COLO829 (cell line): ENCODE measurements at places on chromosomes 12 and 14.

- peak; percentile 20 for DNase-seq
Observed at GRCh38 chr14:66009089-66009488, 477.1 kb upstream of the CCDC196 start.

DNA sequence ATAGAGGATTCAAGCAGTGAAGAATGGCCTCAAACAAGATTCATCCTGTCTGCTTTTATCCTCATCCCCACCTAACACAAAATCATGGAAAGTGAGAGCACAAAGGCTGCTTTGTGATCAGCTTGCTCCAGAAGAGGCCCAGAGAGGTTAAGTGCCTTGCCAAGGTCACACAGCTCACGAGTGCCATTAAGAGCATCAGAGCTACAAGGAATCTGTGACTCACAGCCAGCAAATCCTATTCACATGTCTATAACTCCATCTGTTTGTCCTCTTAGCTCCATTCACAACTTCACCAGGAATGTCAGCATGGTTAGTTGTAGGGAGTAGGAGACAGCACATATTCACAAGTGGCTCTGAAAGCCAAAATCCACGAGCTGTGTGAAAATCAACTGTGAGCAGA is 79.8 kb downstream of the TTC9 start:
- peak; percentile 56 for DNase-seq

DNA sequence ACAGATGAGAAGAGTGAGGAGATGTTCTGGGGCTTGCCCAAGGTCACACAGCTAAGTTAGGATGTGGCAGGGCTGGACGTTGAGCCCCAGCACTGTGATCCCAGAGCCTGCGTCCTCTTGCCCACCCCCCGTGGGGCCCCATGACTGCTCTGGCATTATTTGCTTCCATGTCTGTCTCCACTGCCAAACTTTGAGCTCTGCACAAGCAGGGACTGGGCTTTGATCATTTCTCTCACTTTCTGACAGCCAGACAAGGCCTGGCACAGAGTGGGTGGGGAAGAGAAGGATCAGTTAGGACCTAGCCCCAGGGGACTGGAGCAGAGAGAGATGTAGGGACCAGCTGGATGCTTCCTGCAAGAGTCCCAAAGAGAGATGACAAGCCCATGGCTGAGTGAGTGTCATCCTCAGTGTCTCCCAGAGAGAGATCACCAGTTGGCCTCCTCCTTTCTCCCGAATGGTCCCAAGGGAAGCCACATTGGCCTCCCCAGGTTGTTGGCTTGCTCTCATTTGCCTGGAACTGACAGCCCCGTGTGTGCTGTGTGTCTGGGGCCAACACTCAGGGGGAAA is 126.7 kb upstream of the PWP1 start:
- no peak for DNase-seq

- no peak for DNase-seq
Observed at GRCh38 chr12:68247785-68248184, 5.6 kb downstream of the IL22 start.

DNA sequence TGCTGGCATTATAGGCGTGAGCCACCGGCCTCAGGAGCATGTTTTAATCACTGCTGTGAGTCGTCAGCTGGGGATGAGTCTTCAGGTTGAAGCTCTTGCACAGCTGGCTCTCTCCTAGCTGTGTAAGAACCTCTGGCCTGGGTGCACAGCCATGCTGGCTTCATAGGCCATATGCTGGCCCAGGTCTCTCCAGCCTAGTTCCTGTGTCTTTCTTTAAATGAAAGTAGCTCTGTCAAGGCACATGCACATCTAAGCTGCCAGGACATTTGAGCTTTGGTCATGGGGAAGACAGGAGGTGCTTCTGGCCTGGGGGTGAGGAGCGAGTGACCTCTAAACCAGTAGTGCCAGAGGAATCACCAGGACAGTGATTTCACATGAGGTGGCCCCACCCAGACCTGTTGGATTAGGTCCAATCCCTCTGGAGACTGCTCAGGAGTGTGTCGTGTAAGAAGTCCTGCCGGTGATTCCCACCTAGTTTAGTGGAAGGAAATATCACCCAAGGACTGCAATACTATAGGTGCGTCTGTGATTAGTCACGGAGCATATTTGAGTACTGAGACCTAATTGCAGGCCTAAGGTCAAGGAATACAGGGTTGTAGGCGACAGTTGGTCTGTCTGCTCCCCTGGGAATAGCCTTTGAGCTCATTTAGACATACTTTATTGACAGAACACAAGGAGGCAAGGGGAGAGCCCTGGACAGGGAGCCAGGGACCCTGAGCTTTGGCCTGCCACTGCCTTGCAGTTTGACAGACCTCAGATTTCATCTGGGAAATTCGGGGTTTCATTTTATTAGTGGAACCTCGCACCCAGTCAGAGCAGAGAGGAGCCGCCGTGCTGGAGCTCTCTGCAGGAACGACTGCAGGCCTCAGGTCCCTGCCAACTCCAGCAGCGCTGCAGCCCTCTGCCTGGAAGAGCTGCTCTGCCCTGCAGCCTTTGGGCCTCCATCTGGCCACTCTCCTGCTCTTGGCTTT is 67.0 kb downstream of the ANKRD9 start:
- DNase-seq = no peak

GRCh38 chr12:54393207-54393609 is 8.7 kb upstream of the ZNF385A start:
- no peak for DNase-seq

- peak; percentile 18 for DNase-seq
Observed at GRCh38 chr12:124030510-124030909, 57.5 kb downstream of the ZNF664 start.

DNA sequence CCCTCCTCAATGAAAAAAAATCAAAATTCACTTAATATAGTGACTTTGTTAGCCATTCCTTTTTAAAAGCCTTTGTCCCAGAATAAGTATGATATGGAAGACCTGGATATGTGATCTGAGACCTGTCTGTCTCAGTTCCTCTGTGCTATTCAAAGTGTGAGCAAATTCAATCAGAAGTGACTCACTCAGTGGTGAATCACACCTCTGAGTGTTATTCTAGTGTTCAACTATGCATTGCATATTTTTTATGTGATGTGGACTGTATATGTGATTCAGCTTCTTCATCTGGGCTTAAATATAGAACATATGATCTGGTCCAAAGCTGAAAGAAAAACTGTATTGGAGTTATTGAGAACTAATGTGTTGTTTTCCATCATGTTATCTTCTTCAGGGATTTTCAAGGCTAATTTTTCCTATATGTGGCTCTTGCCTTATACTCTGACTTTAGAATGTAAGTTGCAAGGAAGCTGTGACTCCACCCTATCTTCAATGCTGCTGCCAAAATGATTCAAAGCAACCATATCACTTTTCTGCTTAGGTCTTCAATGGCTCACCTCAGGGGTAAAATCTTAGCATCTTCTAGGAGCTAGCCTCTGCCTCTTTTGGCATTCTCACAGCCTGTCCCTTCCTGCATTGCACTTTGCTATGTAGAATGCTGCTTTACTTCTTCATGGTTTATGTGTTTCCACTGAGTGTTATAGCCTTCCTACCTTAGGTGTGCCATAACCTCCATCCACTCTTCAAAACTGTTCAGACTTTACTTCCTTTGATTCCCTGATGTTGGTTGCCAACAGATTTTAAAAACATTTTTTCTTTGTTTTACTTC is 169.8 kb downstream of the OTOGL start:
- DNase-seq = peak; percentile 14
